Islet precursor cell (in vitro differentiated cells): ENCODE measurements at places on chromosomes 3 and 15.

DNA sequence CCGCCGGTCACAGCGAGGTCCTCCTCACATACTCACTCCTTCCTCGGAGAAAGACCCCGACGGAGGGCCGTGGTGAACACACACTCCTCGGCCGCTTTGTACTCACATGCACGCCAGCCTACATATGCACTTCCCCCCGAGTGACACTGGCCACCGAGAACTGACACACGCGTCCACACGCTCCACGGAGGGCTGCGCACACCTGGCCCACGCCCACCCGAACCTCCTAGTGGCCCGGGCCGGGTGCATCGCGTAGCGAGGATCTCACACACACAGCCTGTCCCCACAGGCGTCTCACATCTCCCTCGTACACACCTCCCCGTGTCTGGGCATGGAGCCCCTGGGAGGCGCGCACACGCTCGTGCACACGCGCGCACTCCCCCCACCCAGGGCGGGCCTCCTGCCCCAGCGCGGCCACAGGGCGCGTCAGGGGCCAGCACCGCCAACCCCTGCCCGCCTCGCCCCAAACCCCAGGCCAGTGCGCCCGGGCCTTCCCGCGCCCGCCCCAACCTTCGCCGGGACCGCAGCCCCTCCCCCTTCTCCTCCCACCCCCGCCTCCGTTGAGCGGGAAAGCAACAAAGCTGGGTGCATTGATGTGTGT lies 411 bp upstream of the C3orf70 start:
- DNase-seq = no peak

- no peak for DNase-seq
Observed at GRCh38 chr3:51962854-51963530, 4.3 kb downstream of the PCBP4 start.

GRCh38 chr15:73682600-73683090 lies 1.5 kb upstream of the CD276 start:
- peak; percentile 54 for DNase-seq

- DNase-seq = no peak
Observed at GRCh38 chr3:63069806-63070475, 194.7 kb upstream of the CADPS start.

GRCh38 chr3:161946443-161946960 lies 449.9 kb downstream of the OTOL1 start:
- no peak for DNase-seq

DNA sequence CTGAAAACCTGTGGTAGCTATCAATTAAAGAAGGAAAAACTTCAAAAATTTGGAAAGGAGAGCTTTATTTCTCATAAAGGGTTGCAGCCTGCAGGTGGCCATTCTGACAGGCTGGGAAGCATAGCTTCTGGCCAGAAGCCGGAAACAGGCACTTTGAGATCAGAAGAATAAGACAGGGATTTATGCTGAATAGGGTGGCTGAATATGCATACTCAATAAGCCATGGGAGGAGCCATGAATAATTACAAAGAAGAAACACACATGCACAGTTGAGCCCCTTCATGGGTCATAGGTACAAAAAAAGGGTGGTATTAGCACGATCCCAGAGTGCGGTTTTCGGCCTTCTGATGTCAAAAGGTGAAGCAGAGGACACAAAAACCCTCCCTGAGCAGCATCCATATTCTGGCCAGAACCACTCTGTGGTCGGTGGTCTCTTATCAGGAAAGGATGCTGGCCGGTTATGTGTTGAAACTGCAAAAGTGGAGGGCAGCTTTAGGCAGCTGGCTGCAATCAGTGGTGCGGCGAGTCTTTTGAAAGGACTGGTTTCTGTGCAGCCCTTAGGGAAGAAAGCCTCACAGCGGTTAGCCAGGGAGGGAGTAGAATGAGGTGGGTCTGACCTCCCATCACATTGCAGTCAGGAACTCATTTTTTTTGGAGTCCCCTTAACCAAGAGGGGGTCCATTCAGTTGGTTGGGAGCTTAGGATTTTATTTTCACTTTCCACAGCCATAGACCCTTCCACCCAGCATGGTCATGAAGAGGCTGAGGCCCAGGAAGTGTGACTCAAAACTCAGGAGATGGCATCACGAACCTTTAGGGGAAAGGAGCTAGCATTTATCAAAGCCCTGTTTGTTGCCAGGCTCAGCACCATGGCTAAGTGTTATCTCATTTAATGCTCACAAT lies 34.7 kb upstream of the CCDC174 start:
- DNase-seq = no peak

DNA sequence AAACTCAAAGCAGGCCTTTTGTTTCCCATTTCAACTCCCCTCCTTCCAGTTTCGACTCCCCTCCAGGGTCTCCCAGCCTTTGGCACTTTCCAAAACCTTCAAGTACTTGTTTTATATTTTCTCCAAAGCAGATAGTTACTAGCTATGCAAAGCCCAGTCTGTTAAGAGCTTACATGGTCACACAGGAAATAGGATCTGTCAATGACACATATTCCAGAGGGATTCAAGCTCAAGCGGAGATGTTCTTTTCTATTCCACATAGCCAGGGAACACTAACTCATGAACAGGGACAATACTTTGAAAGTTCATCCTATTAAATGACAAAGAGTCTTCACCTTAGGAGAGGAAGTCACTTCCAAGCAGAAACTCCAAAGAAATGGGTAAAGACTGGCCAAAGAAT lies 18.6 kb downstream of the SUCLG2 start:
- DNase-seq = no peak

- DNase-seq = no peak
Observed at GRCh38 chr15:77026501-77027110, 31.7 kb downstream of the PSTPIP1 start.

DNA sequence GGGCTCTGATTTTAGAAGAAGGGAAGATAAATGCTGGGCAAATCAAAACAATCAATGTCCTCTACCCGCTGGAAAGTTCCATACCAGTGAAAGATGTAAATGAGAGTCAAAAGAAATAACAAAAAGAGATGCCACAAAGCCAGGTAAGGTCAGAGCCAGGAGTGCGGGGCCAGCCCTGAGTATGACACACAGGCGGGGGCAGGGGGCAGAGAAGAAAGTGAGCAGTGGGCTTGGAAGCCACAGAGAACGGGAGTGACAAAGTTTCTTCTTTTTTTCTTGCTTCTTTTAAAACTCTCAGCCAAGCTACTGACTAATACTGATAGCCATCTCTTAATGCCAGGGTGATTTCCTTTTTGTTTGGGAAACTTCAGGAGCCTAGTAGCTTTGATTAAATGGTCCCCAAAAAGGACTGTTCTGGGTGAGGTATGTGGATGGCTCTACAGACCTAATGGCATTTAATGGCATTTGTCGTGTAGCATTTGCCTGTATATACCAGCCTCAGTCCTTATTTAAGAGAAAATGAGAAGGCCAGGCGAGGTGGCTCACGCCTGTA lies 23.1 kb upstream of the TSEN2 start:
- no peak for DNase-seq

GRCh38 chr3:32602206-32602605 lies 31.5 kb upstream of the DYNC1LI1 start:
- DNase-seq = no peak

DNA sequence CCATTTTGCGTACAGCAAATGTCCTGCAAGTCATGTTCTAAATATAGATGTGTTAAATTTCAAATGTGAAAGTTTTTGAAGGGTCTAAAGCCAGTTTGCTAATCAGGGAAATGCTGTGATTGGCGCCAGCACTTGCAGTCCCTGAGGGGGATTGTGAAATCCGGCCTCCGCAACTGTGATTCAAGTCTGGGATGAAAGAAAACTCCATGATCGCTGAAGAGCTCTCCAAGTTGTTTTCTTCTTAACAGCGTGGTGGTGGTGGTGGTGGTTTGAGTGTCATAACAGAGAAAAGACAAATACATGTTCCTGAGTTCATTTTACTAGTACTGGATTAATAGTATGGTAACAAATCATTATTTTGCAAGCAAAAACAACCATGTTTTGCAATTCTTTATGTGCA lies 51.8 kb downstream of the MITF start:
- DNase-seq = no peak

GRCh38 chr15:33710748-33711147 lies 257.5 kb upstream of the CHRM5 start:
- no peak for DNase-seq

- no peak for DNase-seq
Observed at GRCh38 chr3:195878424-195879274, 29.7 kb downstream of the TNK2 start.

DNA sequence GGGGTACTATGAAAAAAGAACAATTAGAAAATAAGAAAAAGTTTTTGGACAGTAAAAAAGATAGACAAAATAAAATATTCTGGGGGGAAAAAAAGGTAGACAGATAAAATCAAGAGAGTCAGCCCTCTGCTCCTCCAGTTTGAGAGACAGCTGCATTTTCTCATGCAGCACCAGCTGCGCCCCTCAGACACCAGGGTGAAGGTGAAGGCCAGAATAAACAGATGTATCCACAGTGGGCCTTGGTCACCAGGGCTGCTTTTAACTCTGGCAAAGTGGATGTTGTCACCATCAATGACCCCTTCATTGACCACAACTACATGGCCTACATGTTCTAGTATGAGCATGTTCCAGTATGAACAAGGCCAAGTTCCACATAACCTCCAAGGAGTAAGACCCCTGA lies 13.9 kb upstream of the RNF7 start:
- no peak for DNase-seq

DNA sequence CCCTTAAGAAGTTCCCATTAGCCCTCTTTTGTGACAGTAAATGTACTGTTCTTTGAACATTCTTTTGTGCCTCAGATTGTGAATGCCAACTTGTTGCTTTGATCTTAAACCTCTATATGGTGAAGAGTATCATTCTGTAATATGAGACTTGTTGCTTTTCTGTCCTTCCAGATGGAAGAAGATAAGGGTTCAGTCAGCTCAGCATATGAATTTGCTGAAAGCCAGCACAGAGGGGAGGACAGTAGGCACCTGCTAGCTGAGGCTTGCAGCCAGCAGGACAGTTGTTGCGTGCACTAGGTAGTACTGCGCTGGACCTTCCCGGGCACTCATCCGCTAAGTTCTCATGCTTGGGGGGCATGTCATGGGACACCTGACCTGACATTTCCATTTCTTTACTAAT lies 74.7 kb downstream of the DCUN1D1 start:
- DNase-seq = no peak

- no peak for DNase-seq
Observed at GRCh38 chr3:187572441-187572840, 97.8 kb downstream of the SST start.

GRCh38 chr3:23685541-23686258 lies 120.1 kb upstream of the UBE2E1 start:
- peak; percentile 85 for DNase-seq

GRCh38 chr3:177547711-177548350 lies 350.5 kb upstream of the TBL1XR1 start:
- DNase-seq = no peak

GRCh38 chr3:187208159-187208558 lies 10.9 kb downstream of the RTP1 start:
- DNase-seq = no peak

- no peak for DNase-seq
Observed at GRCh38 chr3:174242311-174243041, 616.7 kb upstream of the NAALADL2 start.

DNA sequence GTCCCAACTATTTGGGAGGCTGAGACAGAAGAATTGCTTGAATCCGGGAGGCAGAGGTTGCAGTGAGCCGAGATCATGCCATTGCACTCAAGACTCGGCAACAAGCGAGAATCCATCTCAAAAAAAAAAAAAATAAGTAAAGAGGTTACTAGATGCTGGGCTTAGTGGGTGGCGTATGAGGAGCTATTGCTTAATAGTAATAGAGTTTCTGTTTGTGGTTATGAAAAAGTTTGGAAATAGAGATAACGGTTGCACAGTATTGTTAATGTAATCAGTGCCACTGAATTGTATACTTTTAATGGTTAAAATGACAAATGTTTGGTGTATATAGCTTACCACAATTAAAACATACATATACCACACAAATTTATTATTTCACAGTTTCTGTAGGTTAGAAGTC lies 14.7 kb upstream of the HHATL start:
- DNase-seq = no peak

- DNase-seq = no peak
Observed at GRCh38 chr3:25437953-25438352, 9.9 kb downstream of the RARB start.
